ENCODE measurements at places on chromosomes 7 and 10.

DNA sequence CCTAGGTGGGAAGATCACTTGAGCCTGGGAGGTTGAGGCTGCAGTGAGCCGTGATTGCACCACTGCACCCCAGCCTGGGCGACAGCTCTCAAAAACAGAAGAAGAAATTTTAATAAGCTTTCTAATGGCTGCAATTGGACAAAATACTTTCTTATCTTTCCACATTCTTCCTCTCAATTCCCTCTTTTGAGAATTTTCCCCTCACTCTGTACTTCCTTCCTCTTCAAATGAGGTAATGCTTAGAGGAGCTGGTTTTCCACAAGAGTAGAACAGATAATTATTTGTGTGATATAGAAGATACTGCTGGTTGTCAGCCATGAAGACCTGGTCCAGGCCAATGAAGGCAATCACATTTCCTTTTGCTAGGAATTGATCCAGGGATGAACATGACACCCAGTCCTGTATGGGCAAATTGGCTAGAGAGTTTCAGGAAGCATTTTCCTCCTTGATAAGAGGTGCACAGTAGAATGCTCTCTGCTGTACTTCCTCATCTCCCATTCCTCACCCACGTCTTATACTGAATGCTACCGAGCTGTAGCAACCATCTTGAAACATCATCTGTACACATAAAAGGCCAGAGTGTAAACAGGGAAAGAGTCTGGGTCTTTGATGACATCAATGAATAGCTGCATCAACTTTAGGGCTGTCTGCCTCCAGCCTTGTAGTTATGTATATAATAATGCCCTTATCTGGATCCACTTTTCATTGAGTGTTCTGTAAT, 103.9 kb downstream of the CDK6 start:
- no peak for DNase-seq

- DNase-seq = no peak
Measured at GRCh38 chr10:14880229-14880628, 1.6 kb downstream of the SUV39H2 start.

DNA sequence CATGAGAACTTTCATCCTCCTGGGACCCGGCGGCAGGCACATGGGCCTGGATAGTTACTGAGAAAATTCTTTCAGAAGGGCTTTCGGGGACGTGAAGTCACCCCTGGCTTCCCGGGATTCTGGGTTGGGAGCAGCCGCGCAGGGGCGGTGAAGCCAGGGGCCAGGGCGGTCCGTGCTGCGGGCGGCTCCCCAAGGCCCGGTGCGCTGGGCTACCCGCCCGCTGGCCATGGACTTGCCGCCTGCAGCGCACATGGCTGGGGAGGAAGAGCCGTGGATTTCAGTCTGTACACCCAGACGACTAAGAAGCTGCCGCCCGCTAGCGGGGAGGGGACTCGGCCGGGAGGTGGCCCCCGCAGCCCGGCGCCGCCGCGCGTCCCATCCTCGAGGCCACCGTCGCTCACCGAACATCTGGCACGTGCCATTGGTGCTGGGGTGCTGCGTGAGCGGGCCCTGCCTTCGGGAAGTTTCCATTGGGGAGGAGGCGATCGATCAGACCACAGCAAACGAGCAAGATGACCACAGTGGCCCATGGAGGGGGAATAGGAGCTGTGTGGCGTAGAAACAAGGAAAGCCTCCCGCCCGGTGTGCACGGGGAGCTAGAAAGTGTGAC, 64.5 kb downstream of the TMEM209 start:
- no peak for DNase-seq

DNA sequence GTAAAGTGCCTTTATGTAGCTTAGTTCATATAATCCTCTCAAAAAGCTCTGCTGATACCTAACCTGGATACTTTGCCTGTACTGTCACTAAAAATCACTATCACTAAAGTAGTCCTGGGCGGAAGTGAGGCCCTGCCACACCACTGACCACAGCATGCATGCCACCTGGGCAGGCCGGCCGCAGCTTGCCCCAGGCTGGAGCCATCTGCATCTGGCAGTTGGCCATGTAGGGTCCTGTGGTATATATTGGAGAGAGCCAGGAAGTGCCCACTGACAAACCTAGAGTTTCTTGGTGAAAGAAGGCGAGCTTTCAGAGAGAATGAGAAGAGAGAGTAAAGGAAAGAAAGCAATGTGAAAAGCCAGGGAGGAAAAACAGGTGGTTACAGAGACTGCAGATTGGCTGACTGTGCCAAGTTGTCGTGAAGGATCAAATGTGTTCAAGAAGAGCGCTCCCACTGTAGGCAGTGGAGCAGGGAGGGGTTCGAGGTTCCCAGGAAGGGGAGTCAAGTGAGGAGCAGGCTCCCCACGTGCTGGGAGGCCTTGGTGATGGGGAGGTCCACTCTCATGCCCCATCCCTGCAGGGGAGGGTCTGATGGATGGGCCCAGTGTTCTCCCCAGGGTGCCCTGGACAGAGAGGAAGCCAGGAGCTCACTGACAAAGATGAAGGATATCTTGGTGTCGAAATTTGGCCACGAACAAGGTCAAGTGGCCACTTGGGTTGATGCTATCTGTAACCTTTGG, 13.6 kb downstream of the LOXL4 start:
- DNase-seq = no peak

Measured in hippocampal formation (tissue), 2 donors.